ENCODE measurements at places on chromosomes 7 and 10.

GRCh38 chr7:83054472-83054871 is 108.2 kb downstream of the PCLO start:
- no peak for DNase-seq

DNA sequence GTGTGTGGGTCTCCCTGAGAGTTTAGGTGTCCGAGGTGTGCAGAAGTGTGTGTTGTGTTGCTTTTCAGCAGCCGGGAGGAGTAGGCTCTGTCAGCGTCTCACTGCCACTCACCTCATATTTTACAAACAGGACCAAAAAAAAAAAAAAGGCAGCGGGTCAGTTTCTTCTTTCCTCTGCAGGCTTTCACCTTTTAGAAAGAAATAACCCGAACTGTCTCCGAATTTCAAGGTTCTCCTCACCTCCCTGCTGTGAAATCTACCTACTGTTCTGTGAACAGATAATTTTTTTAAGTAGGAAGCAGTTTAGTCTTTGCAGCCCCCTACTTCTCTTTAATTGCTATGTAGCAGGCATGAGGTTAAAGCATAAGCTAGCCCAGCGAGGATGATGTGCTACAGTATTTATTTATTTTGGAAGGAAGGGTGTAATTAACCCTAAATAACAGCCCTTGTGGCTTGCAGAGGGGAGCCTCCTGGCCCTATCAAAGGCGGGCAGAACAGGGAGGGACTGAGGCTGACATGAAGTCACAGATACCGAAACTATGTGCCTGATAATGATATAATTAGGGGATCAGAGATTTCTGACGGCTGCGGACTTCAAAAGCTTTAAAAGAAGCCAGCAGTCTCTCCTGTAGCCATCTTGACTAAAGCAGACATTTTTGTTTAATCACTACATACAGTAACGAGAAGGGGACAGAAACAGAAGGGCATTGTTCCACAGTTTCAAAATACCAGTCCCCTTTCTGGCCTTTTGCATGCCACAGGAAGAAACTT is 1.6 kb downstream of the BAMBI start:
- no peak for DNase-seq

DNA sequence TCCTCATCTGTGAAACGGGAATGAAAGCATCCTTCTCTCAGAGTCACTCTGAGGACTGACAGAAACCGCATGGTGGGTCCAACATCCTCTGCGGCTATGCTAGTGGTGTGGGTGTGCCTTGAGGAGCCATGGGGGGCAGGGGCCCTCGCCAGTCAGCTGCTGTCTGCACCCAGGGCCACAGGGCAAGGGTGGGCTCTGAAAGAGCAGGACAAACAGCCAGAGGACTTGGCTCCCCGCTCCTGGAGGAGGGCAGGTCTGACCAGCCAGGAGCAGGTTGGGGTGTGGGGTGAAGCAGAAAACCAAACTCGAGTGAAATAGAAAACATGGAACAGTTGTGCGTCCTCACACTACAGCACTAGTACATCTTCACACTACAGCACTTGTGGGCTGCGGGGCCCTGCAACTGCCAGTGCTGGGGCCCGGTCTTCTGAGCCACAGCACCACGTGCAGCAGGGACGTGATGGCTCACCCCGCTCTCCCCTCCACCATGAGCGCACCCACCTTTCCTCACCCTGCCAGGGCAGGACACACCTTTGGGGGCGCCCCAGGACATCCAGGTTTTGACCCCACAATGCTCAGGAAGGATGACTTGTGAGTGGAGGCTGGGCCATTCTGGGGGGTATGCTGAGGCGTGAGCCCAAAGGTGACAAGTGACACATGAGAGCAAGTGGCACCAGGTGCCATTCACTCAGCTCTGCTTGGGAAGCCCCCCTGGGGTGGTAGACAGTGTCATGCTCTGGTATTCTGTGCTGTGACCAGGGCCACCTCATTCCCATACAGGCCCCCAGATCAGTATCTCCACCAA is 96.1 kb upstream of the RET start:
- DNase-seq = peak; percentile 5

DNA sequence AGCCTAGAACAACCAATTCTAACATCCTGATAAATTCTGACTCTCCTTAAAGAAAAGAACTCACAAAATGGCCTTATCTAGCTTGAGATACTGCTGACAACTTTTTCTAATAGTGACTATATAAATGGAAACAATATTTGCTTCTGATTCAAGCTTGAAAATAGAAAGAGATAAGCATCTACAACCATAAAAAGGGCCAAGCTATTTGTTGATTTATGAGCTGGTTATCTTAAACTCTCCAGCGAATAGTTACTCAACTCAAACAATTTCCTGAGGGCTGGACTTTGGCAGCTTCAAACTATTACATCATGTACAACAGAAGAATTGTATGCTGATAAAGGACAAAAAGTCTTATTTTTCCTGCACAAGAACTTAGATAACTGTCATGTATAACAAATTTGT is 4.6 kb downstream of the USP54 start:
- no peak for DNase-seq

DNA sequence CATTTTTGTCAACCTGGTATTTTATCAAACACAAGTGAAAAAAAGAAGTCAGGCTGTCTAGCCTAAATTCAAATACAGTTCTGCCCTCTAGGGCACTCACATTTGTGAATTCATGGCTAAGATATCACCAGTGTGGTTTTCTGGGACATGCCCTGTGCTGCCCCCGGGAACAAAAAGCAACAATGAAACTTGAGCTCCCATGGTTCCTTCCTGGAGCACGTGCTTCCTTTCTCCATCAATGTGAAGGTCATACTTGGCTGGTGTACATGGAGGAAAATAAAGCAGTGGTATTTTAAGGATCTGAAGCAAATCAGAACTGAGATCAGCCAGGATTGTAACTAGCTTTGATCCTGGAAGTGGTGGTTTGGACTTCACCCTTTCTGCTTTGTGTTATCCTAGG is 128.9 kb upstream of the FRMD4A start:
- DNase-seq = no peak

DNA sequence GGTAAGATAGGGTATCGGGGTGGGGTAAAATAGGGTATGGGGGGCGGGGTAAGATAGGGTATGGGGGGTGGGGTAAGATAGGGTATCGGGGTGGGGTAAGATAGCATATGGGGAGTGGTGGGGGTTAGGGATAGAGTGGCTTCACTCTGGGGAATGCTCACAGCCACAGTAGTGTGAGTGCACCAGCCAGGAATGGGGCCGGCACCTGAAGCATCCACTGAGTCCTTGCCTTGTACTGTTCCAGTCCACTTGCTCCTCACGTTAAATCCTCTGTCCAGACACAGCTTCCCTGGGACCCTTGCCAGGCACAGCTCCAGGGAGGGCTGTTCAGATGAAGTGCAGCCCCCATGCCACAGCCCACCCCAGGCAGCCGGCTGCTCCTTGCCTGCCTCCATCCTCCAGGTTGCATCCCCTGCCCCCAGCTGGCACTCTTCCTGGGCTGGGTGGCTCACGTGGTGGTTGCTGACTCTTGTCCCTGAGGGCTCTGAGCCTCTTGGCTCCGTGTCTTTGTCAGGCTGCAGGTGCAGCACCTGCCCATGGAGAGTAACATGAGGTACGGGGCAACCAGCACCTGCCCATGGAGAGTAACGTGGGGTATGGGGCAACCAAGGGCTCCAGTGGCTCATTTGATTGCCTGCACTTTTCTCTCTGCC is 268.4 kb downstream of the TCERG1L start:
- DNase-seq = no peak

DNA sequence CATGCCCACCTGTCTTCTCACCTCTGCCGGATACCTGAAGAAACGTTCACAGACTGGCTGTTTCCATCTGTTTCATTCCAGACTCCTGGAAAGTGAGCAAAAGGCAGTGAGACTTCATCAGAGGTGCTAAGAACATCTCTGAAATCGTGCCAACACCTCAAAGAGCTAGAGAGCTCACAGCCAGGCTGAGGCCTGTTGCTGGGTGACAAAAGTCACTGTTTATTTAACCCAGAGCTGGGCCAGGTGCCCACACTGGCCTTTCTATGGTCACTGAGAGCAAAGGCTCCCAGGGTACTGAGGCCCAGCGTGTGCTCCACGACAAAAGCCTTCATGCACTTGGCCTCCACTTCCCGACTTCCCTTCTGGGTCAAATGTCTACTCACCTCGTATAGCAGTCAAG is 3.7 kb upstream of the NANOS1 start:
- DNase-seq = no peak

- DNase-seq = no peak
Observed at GRCh38 chr10:107356396-107356795, 191.9 kb upstream of the SORCS1 start.

- no peak for DNase-seq
Observed at GRCh38 chr10:129867631-129868179, 96.4 kb downstream of the EBF3 start.

GRCh38 chr10:104831272-104831671 is 190.2 kb downstream of the SORCS3 start:
- no peak for DNase-seq

DNA sequence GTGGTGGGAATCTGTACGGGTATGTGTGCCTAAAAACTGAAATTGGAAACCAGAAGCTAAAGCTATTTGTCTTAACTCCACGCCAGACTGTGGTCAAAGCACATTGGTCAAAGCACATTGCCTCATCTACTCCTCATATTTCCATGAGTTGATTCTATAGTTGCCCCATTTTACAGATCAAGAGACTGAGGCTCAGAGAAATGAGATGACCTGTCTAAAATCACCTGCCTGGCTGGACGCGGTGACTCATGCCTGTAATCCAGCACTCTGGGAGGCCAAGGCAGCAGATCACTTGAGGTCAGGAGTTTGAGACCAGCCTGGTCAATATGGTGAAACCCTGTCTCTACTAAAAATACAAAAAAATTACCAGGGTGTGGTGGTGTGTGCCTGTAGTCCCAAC is 21.7 kb upstream of the MNX1 start:
- DNase-seq = no peak

DNA sequence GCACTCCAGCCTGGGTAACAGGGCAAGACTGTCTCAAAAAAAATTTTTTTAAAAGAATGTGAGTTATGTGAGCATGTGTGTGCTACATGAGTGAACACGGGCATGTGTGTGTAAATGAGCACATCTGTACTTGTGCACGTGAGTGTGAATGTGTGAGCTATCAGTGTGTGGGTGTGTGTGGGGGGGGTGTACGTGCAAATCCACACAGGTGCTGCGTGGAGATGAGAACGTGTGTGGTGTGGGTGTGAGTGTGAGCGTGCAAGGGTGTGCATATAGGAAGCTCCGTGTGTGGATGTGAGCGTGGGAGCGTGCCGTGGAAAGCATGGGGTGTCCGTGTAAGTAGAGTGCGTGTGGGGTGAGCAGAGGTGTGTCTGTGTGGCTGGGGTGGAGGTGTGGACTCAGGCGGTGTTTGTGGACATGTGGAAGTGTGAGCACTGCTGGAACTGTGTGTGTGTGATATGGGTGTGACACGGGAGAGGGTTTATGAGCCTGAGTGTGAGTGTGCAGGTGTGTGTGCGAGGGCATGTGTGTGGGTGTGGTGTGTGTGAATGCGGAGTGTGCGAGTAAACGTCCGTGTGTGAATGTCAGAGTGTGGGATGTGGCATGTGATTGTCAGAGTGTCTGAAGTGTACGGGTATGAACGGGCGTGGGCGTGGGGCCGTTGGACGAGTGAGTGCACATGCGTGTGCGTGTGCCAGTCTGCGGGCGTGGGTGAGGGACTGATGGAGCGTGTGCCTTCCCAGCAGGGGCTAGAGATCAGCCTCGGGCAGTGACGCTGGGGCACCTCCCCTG is 45.9 kb upstream of the TNRC18 start:
- no peak for DNase-seq

GRCh38 chr7:137932881-137933269 is 69.0 kb downstream of the CREB3L2 start:
- DNase-seq = no peak

DNA sequence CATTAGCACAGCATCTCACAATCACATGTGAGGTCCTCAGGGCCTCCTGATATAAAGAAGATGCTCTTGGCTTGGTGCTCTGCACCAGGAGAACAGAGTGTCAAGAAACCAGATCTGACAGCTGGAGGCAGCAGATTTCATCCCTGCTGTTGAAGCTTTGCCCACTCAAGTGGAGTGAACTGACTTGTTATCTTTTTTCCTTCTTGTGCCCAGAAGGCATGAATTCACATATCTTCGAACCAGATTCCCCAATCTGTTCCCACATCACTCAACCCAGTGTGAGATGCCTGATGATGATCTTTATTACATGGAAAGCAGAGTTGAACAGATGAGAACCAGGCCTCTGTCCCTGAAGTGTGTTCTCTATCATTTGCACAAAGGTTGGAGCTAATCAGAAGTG is 521.0 kb downstream of the SORCS1 start:
- DNase-seq = no peak

GRCh38 chr10:132688580-132689420 is 97.1 kb downstream of the NKX6-2 start:
- no peak for DNase-seq

DNA sequence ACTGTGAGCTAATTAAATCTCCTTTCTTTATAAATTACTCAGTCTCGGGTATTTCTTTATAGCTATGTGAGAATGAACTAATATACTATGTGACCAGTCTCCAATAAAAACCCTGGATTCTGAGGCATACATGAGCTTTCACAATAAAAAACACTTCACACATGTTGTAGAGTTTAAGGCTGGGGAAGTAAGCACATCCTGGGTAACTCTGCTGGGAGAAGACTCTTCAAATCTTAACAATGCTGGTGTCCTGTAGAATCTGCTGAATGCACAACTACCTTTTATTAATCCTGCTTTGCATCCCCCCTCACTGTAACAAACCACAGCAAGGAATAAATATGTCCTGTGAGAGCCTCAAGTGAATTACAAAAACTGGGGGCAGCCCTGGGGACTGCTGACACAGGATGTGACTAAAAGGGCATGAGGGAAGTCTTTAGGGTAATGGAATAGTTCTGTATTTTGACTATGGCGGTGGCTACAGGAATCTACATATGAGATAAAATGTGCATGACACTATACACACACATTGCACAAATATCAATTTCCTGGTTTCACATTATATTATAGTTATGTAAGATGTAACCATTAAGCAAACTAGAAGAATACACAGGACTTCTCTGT is 45.1 kb upstream of the KCTD7 start:
- no peak for DNase-seq

DNA sequence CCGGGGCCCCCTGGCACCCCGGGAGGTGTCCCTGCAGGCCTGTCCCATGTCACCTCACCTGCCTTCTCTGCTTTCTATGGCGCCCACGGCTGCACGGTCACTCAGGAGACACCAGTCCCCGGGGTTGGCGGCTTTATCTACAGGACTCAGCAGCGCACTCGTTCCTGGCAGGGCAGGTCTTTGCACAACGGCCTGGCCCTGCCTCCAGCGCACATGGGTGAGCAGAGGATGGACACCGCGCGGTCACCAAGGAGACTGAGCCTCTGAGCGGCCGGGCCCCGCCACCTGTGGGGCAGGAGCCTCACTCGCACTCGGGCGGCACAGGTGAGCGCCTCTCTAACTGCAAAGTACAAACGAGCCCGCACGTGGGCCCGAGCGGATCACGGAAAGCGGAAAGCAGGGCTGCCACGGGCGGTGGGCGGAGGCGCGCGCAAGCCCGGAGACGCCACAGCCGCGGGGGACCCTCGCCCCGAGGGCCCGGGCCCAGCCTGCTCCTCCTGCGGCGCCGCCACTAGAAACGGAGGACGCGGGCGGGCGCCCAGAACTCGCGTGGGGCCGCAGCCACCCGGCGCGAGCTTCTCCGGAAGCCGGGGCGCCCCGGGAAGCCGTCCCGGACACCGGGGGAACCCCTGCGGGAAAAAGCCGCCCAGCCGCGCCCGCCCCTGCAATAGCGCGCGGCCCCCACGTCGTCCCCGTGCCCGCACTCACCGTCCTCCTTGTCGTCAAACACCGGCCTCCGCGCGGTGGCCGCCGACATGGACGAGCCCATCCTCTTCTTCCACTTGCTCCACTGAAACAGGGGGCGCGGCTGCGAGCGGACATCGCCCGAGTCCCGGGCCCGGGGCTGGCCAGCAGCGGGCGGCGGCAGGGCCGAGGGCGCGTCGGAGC is 642 bp downstream of the STK32C start:
- DNase-seq = peak; percentile 30

Data from activated CD4-positive, alpha-beta T cell treated with anti-CD3 and anti-CD28 coated beads for 1 hour (primary cell).